Naive thymus-derived CD4-positive, alpha-beta T cell (primary cell): ENCODE measurements at places on chromosomes 7 and 10.

- no peak overlapping the region for H3K27ac ChIP-seq
- H3K4me3 ChIP-seq: no peak overlapping the region
- H3K4me1 ChIP-seq: no peaks in the 10 kb centered on the region
- no peak for DNase-seq
- no peaks in the 10 kb centered on the region for H3K27me3 ChIP-seq
These were observed 245.6 kb upstream of the FZD8 start for GRCh38 chr10:35887685-35888084.

DNA sequence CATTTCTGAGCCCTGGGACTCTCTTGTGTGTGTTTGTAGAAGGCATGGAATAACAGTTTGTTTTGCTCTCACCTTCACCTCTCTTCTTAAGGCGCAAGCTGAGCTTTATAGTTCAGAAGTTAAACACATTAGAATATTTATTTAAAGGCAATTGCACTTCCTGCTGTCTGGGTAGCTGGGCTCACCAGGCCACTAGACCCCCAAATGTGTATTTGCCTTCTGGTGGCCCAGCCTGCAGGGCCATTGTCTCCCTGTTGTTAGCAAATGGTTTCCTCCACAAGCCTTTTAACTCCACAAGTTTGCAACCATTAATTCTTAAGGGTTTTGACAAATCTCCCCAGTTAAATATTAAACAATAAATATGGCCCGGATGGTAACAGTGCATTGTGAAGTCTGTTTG, 31.1 kb upstream of the NEUROD6 start:
- no peak overlapping the region for H3K4me3 ChIP-seq
- H3K27ac ChIP-seq: no peak overlapping the region
- no peaks in the 10 kb centered on the region for H3K36me3 ChIP-seq
- no peaks in the 10 kb centered on the region for H3K4me1 ChIP-seq
- no peak for DNase-seq

- H3K36me3 ChIP-seq: no peaks in the 10 kb centered on the region
- no peaks in the 10 kb centered on the region for H3K27me3 ChIP-seq
- no peak overlapping the region for H3K27ac ChIP-seq
These were observed 39.7 kb downstream of the CARD11 start for GRCh38 chr7:3003936-3004335.

DNA sequence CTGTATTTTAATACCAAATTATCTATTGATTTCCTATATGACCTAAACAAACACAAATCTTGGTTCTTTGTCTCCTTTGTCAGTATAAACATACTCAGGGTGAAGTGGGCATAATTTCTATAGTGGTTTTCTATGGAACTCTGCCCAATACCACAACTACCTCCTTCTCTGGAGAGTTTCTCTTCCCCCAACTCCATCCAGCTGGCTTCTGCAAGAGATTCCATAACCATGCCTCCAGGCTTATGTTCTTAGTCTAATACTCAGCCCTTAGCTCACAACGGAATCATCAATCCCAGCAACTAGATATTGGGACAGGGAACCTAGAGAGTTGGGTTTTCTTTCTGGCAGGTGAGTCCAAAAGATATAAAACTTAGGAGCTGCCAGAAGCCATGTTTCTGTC, 127.3 kb downstream of the TRIL start:
- no peaks in the 10 kb centered on the region for H3K36me3 ChIP-seq
- no peak for DNase-seq
- H3K4me1 ChIP-seq: no peaks in the 10 kb centered on the region
- H3K4me3 ChIP-seq: no peak overlapping the region

GRCh38 chr7:65449505-65449852, 75.8 kb downstream of the ZNF92 start:
- no peaks in the 10 kb centered on the region for H3K36me3 ChIP-seq
- no peak for DNase-seq
- no peak overlapping the region for H3K4me3 ChIP-seq
- peaks cover 5% of the 10 kb centered on the region for H3K4me1 ChIP-seq

- H3K27ac ChIP-seq: no peak overlapping the region
- DNase-seq: no peak
- H3K27me3 ChIP-seq: no peaks in the 10 kb centered on the region
These were observed 96.8 kb upstream of the SAMD8 start for GRCh38 chr10:75014516-75015230.

- no peak for DNase-seq
- H3K27me3 ChIP-seq: peaks cover 64% of the 10 kb centered on the region
- H3K27ac ChIP-seq: no peak overlapping the region
- H3K4me1 ChIP-seq: peaks cover 10% of the 10 kb centered on the region
- no peak overlapping the region for H3K4me3 ChIP-seq
These were observed 18.6 kb upstream of the GATA3 start for GRCh38 chr10:8035641-8036470.
